ENCODE measurements at places on chromosomes 1 and 21.

DNA sequence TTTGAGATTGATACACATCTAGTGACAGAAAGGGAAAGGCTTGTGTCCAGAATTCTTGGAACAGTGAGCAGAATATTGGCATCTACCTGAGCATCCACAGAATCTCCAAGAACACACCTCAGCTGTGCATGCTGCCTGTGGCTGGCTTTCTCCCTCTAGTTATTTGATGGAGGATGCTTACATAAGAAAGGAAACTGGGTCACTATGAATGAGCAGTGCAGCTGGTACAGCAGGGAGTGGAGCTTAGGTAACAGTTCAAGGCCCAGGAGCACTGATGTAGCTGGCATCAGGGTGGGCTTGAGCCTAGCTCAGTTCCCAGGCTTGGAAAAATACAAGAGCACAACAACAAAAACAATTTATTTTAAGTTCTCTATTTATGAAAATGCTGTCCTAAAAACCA is 26.3 kb downstream of the RGS8 start:
- no peak for DNase-seq

DNA sequence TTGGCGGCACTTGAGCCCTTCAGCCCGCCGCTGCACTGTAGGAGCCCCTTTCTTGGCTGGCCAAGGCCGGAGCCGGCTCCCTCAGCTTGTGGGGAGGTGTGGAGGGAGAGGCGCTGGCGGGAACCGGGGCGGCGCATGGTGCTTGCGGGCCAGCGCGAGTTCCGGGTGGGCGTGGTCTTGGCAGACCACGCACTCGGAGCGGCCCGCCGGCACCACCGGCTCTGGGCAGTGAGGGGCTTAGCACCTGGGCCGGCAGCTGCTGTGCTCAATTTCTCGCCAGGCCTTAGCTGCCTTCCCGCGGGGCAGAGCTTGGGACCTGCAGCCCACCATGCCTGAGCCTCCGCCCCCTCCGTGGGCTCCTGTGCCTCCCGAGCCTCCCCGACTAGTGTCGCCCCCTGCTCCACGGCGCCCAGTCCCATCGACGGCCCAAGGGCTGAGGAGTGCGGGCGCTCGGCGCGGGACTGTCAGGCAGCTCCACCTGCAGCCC is 673.7 kb upstream of the BRINP3 start:
- DNase-seq, result no peak

GRCh38 chr1:99004254-99004860 is 304 bp downstream of the PLPPR5 start:
- no peak for DNase-seq

DNA sequence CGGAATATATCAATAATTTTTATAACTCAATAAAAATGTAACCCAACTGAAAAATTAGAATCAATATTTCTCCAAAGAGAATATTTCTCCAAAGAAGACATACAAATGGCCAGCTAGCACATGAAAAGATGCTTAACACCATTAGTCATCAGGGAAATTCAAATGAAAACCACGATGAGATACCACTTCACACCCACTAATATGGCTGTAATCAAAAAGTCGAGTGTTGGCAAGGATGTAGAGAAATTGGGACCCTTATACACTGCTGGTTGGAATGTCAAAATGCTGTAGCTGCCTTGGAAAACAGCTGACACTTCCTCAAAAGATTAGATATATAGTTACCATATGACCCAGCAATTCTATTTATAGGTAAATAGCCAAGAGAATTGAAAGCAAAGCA is 133.0 kb downstream of the GPR52 start:
- no peak for DNase-seq

GRCh38 chr1:115144176-115144575 is 54.9 kb upstream of the TSPAN2 start:
- no peak for DNase-seq

- no peak for DNase-seq
These were observed 144.1 kb downstream of the TRABD2B start for GRCh38 chr1:47853059-47853458.

- no peak for DNase-seq
These were observed 22.1 kb downstream of the TCEA3 start for GRCh38 chr1:23402286-23403037.

DNA sequence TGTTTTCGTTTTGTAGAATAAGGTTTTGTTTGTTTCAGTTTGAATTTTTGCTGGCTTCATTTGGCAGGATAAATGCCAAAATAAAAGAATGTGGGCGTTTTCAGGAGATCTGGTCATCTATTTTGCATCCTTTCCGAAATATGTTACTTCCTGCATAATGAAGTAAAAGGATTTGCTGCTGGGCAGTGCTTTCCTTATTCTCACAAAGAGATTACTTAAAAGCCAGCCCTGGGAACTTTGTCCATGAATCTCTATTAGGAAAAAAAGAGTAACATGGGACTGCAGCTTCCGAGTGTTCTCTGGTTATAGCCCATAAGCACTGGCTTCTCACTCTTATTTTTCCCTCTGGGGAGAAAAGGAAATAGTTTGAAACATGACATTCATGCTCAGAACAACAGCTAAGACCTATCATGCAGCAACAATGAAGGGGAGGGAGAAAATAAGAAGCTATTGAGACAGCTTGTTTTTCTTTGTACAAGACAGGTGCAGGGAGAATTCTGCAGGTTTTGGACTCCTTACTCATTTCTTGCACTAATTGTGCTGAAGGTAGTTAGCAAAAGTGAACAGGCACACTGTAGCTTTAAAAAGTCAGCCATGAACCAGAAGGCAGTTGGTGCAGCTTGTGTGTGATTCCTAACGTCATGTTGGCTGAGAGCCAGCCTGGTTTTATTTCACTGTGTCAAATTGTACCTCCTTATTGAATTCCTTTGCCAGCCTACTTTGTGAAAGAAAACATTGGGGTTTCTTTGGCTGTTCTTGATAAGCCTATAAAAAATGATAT is at the start of gene SAMD13:
SAMD13 (plus strand) TSS at position 705 of the 781 bp plus-strand sequence. CDS start 1,527 bp downstream, outside the sequence.
- peak; percentile 87 for DNase-seq

DNA sequence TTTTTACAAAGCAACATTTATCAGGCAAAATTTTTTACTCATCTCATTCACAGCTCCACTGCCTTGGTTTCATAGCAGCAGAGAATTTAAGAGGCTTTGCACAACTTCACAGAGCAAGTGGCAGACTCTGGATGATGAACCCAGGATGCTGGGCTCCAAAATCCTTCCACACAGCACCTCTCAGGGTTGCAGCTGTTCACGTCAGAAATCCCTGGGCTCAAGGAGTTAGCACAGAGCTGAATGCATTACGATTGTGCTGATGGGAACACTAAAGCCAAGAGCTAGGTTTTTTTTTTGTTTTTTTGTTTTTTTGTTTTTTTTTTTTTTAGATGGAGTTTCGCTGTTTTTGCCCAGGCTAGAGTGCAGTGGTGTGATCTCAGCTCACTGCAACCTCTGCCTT is 2.4 kb upstream of the HTR6 start:
- DNase-seq, result no peak

Measured in globus pallidus (tissue), 1 donor.